ENCODE measurements at places on chromosomes 16 and 17. TPM values are rescaled to one million over a fixed set of nuclear protein-coding genes. Genes with fewer than 3 reads are reported as not detected.

Gene MEAK7
- total RNA-seq = 30.6 TPM

Gene HOXB6
- 90.2 TPM for total RNA-seq

Gene SLFN13
- 24.5 TPM for total RNA-seq

Gene KRTAP9-2
- total RNA-seq = not detected

Gene NECAB2
- total RNA-seq = 0.82 TPM

Gene HNF1B
- 185 TPM for total RNA-seq

Gene DHX40
- 41.4 TPM for total RNA-seq

Gene CDC42EP4
- 76.9 TPM for total RNA-seq

Gene HBA1
- total RNA-seq = 41.1 TPM

Gene DNAJA3
- 41.1 TPM for total RNA-seq

Gene TMC5
- 6.6 TPM for total RNA-seq

Gene SYT17
- total RNA-seq = 5.8 TPM

Gene TXNDC17
- 56.7 TPM for total RNA-seq

Gene ST6GALNAC2
- 28.6 TPM for total RNA-seq

DNA sequence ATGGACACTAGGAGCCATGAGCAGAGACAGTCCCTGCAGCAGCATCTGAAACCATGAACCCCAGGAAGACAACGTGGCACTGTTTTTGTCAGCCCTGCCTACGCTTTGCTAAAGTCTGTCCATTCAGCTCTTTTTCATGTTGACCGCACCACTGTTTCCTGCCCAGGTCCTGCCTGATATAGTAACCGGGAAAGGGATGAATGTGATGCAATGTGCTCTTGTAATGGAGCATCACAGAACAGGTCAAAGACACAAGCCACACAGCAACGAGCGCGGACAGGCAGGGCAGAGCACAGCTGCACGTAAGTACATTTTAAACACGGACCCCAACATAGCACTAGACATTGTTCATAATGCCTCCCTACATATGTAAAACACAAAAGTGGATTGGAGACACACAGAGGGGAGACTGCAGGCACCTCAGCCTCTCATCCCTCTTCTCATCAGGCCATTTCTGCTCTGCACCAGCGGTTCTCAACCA lies 16.9 kb upstream of the TNFRSF13B start:
- DNase-seq = no peak

GRCh38 chr17:28029044-28029443 lies 13.4 kb upstream of the NLK start:
- DNase-seq = no peak

GRCh38 chr16:85872734-85873133 lies 26.2 kb upstream of the IRF8 start:
- no peak for DNase-seq

GRCh38 chr17:58344047-58344790 lies 7.8 kb downstream of the SUPT4H1 start:
- no peak for DNase-seq

- DNase-seq = no peak
These were observed 119.5 kb downstream of the SALL1 start for GRCh38 chr16:51031598-51031997.

GRCh38 chr17:56536766-56537165 lies 56.7 kb upstream of the NOG start:
- DNase-seq = no peak

- peak; percentile 44 for DNase-seq
These were observed 9.8 kb downstream of the RASL10B start for GRCh38 chr17:35740997-35741931.

GRCh38 chr16:939941-940340 lies 30.8 kb downstream of the LMF1 start:
- no peak for DNase-seq

- DNase-seq = no peak
These were observed 628 bp downstream of the GABARAPL2 start for GRCh38 chr16:75566758-75567255.

DNA sequence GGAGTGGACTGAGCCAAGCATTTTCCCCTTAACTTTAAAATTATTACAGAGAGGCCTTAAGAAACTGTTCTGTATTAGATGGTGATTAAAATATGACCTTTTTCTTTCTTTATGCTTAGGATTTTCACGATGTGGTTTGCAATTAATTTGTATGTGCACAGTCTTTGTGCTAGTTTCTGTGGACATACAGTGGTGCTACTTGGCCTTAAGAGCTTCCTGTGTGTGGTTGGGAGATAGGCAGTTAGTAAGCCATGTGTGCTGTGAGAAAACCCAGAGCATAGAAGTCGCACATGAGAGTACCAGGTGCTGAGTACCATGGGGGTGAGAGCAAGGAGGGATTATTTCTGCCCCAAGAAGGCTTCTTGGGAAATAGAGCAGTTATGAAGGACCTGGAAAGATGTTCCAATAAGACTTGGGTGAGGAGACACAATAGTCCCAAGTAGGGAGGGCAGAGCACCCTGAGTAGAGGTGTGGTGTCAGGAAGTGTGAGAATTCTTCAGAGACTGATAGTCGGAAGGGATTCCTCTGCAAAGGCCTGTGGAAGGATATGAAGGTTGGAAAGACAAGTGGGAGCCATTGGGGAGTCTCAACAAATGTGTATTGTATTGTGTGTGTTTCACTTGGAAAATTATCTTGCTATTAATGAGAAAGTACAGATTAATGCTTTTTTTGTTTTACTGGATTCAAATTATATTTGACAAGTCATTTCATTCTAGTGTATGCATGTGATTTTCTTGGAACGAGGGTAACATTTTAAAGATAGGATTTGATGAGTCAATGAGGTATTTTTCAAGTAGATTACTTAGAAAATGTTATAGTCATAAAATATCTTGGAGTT lies 239.9 kb downstream of the PRKCA start:
- DNase-seq = no peak

- no peak for DNase-seq
These were observed 22.4 kb downstream of the GAA start for GRCh38 chr17:80123791-80124190.

DNA sequence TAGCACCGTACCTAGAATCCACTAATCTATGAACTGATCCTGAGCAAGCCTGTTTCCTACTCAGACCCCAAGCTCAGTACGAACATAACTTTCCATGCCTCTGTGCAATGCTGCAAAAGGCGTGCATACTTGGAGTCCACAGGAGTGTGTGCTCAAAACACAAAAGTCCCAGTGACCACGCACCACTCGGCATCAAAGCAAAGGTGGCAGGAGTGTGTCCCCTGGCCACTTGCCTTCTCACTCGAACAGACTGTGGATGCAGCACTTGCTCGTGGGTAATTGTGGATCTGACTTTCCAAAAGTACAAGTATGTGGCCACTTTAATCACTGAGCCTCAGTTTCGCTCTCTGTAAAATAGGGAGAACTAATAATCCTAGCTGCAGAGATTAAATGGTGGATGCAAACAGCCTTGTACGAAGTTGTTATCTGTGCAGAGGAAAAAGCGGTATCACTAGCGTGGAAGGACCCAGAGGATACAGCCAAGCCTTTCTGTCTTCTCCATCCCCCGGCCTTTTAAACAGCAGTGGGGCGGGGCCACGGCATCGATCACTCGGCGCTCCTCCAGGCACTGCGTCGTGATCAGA lies 311 bp upstream of the KDM8 start:
- DNase-seq = no peak

DNA sequence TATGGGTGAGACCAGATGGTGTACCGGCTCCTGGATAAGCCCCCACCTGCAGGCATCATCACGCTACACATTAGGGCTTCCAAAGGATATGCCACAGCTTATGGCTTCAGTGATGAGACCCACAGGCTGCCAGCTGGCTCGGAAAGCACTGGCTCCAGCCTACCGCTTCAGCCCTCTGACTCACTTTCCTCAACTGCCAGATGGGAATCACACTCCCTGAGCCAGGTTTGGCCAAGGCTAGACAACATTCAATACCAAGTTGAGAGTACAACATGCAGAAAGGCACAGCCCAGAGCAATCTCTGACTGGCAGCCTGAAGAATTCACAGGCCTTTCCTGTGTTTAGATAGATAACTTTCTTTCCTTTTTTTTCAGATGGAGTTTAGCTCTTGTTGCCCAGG lies 10.3 kb downstream of the CENPV start:
- no peak for DNase-seq

DNA sequence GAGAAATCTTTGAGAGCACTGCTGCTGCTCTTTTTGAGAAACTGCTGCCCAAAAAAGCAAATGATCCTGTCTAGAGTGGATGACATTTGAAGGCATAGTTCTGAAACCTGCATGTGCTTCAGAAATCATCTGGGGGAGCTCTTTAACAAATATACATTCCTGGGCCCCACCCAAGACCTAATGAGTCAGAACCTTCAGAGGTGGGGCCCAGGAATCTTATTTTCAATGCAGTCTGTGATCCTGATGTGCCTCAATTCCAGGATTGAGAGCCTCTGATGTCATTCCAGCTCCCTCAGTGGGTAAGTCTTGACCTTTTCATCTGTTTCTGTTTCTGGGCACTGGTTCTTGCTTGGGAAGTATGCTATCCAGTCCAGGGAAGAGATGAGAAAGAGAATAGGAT lies 42.3 kb downstream of the HNF1B start:
- DNase-seq = no peak

GRCh38 chr16:66490774-66491715 lies 58.9 kb downstream of the TK2 start:
- no peak for DNase-seq

DNA sequence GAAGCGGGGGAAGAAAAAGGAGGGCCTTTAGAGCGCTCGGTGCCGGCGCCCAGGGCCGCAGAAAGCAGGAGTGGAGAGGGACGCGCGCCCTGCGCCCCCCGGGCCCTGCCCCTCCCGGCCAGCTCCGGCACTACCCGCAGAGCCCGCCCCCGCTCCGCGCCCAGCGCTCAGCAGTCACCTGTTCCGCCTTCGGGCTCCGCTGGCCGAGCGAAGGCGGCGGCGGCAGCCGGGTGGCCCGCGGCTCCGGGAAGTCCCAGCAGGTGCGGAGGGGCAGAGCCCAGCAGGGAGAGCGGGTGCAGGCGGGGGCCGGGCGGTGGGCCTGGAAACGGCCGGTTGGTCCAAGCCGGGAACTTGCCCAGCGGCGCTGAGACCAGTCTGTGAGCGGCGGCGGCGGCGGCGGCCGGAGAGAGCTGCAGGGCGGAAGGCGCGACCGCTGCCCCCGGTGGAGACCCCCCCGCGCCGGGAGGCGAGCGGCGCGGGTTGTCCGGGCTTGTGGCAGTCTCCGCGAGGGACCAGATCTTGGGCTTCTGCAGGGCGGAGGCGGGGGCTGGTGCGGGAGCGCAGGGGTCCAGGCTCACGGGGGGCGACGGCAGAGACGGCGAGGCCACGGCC lies 2.2 kb downstream of the IRX3 start:
- peak; percentile 72 for DNase-seq

DNA sequence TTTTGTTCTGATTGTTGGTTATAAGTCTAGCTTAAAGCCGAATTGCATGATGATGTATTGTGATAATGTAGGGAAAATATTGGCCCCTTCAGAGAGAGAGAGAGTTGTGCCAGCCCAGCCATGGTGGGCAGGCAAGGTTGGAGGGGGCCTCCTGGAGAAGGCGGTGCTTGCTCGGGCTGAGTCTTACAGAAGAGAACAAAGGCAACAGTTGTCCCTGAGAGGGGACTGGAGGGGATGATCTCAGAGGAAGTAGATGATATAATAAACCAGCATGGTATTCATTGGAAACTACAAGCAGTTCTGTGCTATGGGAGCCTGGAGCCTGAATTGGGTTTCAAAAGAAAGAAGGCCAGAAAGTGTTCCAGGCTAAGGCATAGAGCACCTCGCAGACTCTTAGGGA lies 173.8 kb downstream of the RPTOR start:
- DNase-seq = no peak

Measured in kidney (tissue), 22 donors.